ENCODE measurements at places on chromosomes 4 and X. TPM values are rescaled to one million over a fixed set of nuclear protein-coding genes. Genes with fewer than 3 reads are reported as not detected.
A peak's percentile ranks its signal among the peaks of the same experiment; 100 is the strongest.

GRCh38 chr4:108972613-108973283 lies 209.9 kb upstream of the ETNPPL start:
- peak; percentile 3 for DNase-seq

GRCh38 chrX:140866446-140866845 lies 135.9 kb upstream of the SPANXB1 start:
- DNase-seq: no peak

GRCh38 chr4:84028340-84028739 lies 470.8 kb downstream of the NKX6-1 start:
- DNase-seq: no peak

DNA sequence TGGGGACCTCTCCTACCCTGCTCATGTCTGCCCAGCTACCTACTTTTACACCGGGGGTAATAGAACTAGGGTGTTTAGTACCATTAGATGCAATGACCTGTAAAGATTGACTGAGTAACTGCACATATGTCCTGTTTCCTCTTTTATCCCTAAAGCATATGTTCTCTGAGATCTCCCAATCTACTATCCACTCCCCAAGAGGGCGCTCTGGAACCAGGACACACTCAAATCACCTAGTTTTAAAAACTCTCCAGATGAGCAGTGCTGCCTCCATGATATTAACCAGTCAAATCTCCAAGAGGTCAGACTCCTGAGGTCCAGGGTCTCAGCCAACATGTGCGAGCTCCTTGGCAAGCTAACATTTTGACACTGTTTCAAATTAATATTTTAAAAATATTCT lies 87.0 kb upstream of the TSPAN5 start:
- DNase-seq: no peak

DNA sequence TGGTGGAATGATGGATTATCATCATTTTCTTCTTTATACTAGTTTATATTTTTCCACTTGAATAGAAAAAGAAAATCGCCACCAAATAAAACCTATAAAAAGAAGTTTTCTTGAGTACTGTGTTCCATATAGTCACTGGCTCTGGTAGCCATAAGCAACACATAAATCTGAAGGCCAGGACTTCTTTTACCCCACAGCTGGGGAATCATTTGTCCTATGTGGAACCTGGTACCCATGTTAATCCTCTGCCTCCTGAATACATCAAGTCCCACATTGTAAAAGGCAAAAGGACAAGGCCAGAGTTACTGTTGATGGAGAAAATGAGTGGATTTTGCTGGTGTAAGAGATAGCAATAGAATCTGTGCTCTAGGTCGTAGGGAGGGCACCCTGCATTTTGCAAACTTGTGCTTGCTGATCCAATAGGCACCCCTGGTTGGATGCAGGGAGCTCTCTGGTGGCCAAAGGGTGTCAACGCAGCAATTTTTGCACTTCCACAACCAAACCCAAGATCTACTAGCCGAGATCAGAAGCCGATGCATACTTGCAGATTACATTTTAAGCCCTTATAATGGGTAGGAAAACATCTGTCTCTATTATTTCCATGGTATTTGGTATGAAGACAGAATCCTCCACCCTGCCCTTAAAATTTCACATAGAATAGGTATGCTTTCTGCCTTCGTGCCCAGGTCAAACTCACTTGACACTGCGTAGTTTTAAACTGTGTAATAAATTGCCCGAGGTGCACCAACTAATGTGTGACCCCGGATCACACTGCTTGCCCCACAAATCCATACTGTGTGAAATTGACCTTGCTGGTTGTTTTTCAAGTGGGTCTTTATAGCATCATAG lies 146.2 kb upstream of the SCML1 start:
- DNase-seq: peak; percentile 55

DNA sequence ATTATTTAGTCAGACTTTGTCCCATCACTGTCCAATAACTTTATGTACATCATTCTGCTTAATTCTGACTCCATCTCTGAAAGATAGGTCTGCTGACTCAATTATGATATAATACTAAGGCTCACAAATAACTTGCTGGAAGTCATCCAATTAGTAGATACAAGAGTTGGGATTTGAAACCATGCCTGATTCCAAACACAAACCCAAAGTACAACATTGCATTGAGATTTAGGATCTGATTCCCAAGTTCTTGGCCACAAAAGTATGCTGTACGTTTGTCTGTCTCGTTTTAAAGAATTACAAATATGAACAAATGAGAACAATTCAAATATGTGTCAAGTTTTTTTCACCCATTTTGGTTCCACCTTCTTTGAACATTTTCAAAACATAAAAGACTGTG lies 108.8 kb downstream of the AMELX start:
- no peak for DNase-seq

GRCh38 chrX:131752493-131753198 lies 208.8 kb downstream of the OR13H1 start:
- DNase-seq: no peak

GRCh38 chr4:67727124-67727850 lies 26.3 kb upstream of the UBA6 start:
- peak; percentile 0 for DNase-seq

DNA sequence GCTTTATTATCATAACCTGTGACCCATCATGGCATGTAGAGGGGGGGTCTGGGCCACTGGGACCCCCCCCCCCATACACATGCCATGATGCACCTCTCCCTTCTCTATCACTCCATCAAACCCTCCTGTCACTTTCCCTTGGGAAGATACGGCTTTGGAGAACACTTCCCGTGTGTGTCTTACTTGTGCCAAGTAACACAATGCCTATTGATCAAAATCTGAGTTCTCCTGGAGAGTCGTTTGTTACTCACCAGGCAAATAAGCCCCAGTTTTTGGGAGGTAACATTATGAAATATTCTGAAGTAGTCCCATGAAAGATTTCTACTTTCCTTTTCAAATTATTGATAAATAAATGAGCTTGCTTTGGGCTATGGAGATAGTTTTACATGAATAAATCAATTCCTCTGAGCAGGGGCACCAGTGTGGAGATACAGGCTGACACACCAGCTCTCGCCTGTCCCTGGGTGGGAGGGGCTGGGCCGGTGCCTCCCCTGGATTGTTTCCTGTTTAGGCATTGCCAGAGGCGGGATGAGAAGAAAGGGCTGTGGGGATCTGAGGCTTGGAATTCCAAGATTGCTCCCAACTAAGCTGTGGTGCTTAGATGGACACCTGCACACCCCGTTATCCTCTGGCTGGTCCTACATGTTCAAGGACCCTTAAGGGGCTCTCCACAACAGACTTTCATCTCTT lies 63.2 kb upstream of the WWC2 start:
- DNase-seq: no peak

DNA sequence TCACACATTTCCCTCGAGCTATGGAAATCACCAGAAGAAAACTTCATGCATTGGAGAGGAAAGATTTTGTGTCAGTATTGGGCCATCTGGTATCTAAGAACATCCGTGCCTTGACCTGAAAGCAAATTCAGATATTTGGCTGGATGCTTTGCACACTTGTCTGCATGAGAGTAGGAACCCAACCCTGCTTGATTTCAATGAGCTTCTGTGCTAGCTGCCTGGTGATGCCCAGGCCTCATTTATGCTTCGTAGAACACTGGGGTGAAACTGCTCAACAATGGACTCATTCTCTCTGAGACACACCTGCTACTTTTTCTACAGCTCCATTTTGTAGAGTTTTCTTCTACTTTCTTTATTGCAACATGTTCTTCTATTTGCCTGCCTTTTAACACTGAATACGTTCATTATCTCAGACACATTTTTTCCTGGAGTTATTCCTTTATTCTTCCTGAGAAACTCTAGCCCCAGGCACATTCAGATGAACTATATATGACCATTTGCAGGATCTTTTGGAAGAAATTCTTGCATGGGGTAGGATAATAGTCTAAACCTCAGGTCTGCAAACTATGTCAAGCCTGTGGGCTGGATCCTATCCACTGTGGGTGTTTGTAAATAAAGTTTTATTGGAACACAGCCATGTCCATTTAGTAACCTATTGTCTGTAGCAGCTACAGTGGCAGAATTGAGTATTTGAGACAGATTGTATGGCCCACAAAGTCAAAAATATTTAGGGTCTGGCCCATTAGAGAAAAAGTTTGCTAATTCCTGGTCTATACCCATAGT lies 83.8 kb upstream of the CLCN4 start:
- DNase-seq: no peak

- peak; percentile 3 for DNase-seq
Observed at GRCh38 chr4:84583876-84584380, 1.0 kb downstream of the CDS1 start.

GRCh38 chr4:39541987-39542610 lies 14.9 kb upstream of the UGDH start:
- DNase-seq: no peak

- peak; percentile 51 for DNase-seq
Observed at GRCh38 chrX:68997911-68998310, 167.3 kb downstream of the PJA1 start.

DNA sequence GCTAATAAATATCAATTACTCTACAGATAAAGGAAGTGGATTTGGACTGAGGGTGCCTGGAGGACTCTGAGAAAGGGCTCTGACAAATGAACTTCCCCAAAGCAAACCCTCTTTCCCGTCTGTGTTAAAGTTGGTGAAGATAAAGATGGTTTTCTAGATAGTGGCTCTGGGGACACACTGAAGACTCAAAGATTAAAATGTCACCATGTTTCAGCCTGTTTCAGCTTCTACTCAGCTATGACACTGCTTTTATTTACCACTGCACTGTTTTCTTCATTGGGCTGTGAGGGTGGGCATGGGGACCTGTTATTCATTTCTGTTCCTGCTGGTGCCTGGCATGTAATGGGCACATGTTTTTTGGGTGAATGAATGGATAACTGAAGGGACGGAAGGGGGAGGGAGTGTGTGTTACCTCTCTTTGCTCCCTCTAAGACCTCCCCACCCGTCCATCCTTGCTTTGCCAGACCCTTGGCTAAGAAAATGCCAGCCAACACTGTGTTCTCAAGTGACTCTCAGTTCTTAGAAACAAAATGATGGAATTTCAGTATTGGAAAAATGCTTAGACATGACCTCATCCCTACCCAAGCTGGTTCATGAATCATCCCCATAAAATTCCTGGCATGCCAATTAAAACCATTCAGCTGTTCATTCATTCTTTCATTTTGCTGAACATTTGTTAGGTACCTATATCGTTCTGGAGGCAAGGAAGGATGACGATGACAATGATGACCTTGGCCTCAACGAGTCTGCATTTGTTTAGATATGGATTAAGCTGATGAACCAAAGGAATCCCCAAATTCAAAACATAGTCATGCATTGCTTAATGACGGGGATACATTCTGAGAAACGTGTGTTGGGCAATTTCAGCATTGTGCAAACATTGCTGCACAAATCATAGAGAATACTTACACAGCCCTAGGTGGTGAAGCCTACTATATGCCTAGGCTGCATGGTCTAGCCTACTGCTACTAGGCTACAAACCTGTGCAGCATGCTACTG lies 13.4 kb upstream of the STK32B start:
- DNase-seq: peak; percentile 47

- DNase-seq: no peak
Observed at GRCh38 chr4:4394644-4395043, 7.7 kb downstream of the NSG1 start.

- DNase-seq: no peak
Observed at GRCh38 chrX:38618180-38618579, 56.8 kb downstream of the TSPAN7 start.

DNA sequence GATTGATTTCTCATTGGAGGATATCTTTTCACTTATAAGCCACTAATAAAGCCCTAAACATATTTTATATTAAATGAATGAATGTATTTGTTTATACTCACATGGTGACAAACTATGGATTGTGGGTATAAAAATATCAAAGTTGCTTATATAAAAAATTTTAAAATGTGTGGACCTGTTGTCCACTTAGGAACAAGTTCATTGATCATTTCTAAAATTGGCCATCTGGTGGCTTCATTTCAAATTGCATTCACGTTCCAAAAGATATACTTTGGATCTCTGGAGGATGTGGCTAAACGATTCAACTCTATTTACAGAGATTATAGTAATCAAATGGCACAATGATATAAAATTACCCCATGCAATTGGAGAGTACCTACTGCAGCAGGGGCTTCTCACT lies 32.5 kb downstream of the FSTL5 start:
- DNase-seq: no peak

GRCh38 chr4:145679520-145679919 lies 426 bp upstream of the C4orf51 start:
- DNase-seq: peak; percentile 6

DNA sequence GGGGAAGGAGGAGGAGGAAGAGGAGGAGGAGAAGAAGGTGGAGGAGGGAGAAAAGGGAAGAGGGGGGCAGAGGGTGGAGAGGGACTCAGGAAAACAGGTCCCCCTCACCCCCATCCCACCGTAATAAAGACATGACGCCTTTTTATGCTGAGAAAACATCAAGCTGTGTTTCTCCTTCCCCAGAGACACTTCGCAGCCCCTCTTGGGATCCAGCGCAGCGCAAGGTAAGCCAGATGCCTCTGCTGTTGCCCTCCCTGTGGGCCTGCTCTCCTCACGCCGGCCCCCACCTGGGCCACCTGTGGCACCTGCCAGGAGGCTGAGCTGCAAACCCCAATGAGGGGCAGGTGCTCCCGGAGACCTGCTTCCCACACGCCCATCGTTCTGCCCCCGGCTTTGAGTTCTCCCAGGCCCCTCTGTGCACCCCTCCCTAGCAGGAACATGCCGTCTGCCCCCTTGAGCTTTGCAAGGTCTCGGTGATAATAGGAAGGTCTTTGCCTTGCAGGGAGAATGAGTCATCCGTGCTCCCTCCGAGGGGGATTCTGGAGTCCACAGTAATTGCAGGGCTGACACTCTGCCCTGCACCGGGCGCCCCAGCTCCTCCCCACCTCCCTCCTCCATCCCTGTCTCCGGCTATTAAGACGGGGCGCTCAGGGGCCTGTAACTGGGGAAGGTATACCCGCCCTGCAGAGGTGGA lies 45.3 kb upstream of the SHOX start:
- no peak for DNase-seq

DNA sequence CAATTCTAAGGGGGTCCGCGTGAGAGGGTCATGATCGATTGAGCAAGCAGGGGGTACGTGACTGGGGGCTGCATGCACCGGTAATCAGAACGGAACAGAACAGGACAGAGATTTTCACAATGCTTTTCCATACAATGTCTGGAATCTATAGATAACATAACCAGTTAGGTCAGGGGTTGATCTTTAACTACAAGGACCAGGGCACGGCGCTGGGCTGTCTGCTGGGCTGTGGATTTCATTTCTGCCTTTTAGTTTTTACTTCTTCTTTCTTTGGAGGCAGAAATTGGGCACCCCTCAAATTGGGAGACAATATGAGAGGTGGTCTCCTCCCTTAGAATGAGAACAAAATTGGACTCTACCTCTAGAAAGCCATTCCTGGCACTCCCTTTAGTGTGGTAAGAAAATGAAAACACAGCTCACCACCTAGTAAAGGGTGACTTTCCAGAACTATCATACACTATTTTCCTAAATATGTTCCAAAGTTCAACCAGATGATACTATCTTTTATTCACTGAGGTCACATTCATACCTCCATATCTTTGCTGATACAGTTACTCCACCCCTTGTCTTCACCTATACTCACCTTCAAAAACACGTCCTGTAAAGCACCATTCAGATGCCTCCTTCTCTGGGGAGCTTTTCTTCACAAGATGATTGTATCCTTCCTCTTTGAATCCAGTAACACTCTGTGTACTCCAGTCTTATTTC lies 1058.3 kb upstream of the SLIT2 start:
- DNase-seq: no peak

GRCh38 chr4:155675709-155676429 lies 9.2 kb downstream of the GUCY1A1 start:
- DNase-seq: no peak

GRCh38 chr4:99614491-99614890 lies 39.9 kb downstream of the MTTP start:
- no peak for DNase-seq

GRCh38 chrX:49190821-49191573 lies 4.8 kb upstream of the PRICKLE3 start:
- DNase-seq: peak; percentile 93

- no peak for DNase-seq
Observed at GRCh38 chr4:60506061-60506460, 694.1 kb upstream of the ADGRL3 start.

The RHOXF2B gene
- polyA plus RNA-seq: not detected

The ANXA10 gene
- 0.28 TPM for polyA plus RNA-seq

Measured in hindlimb muscle (tissue), 1 donor.